ENCODE measurements at places on chromosomes 1 and 21.

DNA sequence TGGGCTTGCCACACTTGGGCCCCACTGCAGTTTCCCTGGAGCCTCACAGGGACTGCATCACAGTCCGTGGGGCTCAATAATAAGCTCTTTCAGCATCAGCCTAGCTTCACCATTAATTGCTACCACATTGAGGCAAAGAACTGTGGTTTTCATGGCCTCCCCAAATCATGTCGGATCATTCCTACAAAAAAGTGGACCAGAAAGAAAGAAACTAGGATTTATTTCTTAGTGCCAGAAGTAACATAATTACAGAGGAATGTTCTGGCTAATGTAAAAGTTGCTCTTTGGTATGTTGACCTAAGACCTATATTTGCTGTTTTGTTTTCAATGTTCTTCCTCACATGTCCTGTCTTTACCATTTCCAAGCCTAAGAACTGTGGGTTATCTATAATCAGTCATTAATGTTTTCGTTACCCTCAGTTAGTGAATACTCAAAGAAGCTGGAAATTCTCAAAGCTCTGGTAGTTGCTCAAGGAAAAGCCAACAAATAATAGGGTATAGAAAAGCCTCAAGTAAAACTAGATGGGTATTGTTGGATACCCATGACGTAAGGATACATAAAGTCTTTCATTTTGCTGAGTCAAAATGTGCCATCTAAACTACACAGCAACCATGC, 173.9 kb downstream of the LTN1 start:
- no peak for DNase-seq

GRCh38 chr1:95286479-95286878, 52.5 kb downstream of the RWDD3 start:
- DNase-seq = no peak

- no peak for DNase-seq
Observed at GRCh38 chr1:17802164-17802563, 47.0 kb downstream of the ACTL8 start.

DNA sequence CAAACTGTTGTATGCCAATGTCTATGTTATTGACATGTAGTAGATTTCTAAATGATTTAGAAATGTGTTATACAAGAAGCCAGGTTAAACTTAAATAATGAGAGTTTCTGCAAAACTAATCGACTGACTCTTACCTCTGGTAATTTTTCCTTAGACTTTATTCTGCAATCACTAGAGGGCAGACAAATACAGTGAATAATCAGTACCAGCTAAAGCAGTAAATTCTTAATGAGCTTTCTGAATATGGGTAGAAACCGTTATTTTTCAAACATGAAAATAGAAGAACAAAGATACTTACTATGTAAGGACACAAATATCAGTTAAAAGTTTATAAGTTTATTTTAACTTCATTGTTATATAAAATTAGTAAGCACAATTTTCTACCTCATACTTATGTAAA, 97.9 kb upstream of the RGS1 start:
- peak; percentile 64 for DNase-seq

GRCh38 chr1:181317261-181317930, 165.9 kb upstream of the CACNA1E start:
- DNase-seq = no peak

DNA sequence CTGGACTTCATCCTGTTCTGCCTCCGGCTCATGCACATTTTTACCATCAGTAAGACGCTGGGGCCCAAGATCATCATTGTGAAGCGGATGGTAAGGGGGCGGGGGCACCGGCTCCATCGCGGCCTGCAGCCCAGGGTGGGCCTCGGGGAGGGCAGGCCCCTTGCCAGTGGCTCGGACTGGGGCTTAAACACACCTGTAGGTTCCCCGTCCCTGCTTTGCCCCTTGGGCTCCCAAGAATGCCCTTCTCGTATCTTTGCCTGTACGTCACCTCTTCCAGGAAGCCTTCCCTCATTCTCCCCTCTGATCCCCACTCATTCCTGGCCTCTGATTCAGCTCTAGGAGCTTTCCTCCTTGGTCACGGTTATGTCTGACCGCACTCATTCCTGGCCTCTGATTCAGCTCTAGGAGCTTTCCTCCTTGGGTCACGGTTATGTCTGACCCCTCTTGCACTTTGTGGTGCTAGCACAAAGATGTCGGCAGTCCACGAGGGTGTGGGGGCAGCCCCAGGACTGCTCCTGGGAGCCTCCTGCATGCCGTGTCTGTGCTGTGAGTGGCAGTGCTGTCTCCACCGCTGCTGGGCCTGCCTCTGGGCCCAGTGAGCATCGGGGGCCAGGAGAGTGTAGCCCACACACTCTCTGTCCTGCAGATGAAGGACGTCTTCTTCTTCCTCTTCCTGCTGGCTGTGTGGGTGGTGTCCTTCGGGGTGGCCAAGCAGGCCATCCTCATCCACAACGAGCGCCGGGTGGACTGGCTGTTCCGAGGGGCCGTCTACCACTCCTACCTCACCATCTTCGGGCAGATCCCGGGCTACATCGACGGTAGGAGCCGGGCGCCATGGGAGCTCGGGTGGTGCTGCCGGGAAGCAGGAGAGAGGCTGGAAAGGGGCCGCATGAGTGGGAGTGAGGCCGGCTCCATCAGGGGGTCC, 49.1 kb upstream of the LRRC3 start:
- no peak for DNase-seq

DNA sequence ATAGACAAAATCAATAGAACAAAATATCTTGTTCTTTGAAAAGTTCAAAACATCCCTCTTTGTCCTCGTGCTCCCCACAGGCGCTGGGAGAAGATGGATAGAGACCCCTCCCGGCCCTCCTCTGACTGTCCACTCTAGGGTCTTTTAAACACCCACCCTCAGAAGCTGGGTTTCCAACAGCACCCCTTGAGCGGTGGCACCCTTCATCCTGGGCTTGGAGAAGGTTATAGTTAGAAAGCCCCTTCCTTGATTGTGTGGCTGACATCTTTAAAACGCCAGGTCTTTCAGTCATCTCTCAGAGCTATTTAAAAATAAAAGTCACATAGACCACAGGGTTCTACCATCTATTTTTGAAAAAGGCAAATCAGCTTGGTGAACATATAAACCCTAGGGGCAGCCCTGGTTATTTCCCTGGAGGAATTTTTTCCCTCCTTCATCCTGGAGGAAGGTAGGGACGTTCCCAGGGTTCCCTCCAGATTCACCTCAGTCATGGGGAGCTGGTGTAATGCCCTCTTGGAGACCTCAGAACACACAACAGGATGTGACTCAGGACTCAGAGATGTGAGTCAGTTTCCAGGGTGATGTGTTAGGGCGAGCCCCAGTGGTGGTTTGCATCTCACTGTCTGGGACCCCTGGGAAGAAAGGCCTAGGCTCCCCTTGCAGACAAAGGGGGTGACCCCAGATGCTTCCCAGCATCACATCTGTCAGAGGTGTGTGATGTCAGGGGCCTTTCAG, 138.5 kb downstream of the CLIC6 start:
- DNase-seq = peak; percentile 76

All from CD4-positive, alpha-beta T cell treated with Interleukin-2 at 100 ng/mL for 4 hours (primary cell).